ENCODE measurements at places on chromosomes 5 and 9. TPM values are rescaled to one million over a fixed set of nuclear protein-coding genes. Genes with fewer than 3 reads are reported as not detected.

DNA sequence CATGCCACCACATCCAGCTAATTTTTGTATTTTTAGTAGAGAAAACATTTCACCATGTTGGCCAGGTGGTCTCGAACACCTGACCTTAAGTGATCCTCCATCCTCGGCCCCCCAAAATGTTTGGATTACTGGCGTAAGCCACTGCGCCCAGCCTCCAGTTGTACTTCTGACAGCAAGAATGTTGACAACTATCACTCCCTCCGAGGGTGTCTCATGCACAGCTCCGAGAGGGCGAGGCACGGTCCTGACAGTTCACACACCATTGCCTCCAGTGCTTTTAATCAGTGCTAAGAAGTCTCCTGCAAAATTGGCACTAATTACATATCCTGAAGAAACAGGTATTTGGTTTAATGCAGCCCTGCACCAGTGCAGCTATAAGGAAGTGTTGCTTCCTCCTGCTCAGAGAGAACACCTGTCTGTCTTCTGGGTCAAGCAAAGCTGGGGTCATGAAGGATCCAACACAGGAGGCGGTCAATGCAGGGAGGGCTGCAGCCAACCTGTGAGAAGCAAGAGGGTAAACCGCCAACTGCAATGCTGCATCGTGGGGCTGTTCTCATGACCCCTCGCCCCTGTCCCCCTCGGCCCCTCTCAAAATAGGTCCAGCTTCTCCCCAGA lies 184.0 kb downstream of the MED10 start:
- no peak overlapping the region for H3K4me3 ChIP-seq
- no peaks in the 10 kb centered on the region for H3K27me3 ChIP-seq
- no peak overlapping the region for H3K27ac ChIP-seq
- DNase-seq, result no peak
- H3K4me1 ChIP-seq, result peaks cover 18% of the 10 kb centered on the region

CREBRF gene
- 31.4 TPM for total RNA-seq

DNA sequence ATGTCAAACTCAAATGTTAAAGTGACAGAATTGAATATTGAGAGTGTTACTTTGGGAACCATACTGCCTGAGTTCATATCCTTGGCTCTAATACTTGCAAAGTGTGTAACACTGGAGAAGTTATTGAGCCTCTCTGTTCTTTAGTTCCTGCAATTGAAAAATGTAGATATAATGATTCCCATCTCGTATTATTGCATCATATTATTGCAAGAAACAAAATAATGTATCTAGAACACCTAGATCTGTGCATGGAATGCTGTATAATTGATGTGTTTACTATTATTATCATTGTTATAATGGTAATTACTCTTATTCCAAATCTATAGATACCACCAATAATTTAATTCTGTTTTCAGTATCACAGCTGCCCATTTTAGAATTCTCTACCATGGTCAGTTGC lies 310.3 kb downstream of the GABRG2 start:
- no peaks in the 10 kb centered on the region for H3K4me1 ChIP-seq
- no peak for DNase-seq
- H3K36me3 ChIP-seq, result no peaks in the 10 kb centered on the region

ROPN1L gene
- total RNA-seq, result not detected

DNA sequence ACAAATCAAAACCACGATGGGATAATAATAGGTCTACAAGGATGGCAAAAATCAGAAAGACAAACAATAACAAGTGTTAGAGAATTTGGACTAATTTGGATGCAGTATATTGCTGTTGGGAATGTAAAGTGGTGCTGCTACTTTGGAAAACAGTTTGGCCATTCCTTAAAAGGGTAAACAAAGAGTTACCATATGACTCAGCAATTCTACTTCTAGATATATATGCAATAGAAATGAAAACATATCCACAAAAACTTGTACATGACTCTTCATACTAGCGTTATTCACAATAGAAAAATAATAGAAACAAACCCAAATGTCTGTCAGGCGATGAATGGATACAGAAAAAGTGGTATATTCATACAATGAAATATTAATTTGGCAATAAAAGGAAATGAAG lies 58.3 kb downstream of the JAK2 start:
- no peaks in the 10 kb centered on the region for H3K27me3 ChIP-seq
- peaks cover 63% of the 10 kb centered on the region for H3K36me3 ChIP-seq
- no peak overlapping the region for H3K27ac ChIP-seq
- peaks cover 2% of the 10 kb centered on the region for H3K4me1 ChIP-seq
- H3K4me3 ChIP-seq, result no peak overlapping the region

GPBP1 gene
- total RNA-seq, result 130 TPM

- H3K27ac ChIP-seq, result no peak overlapping the region
- H3K4me1 ChIP-seq, result no peaks in the 10 kb centered on the region
- no peaks in the 10 kb centered on the region for H3K36me3 ChIP-seq
- H3K4me3 ChIP-seq, result no peak overlapping the region
Observed at GRCh38 chr5:174654442-174654841, 69.9 kb upstream of the MSX2 start.

FOXD4L6 gene
- not detected for total RNA-seq

- H3K27ac ChIP-seq, result no peak overlapping the region
- H3K4me1 ChIP-seq, result peaks cover 1% of the 10 kb centered on the region
- no peaks in the 10 kb centered on the region for H3K27me3 ChIP-seq
- no peak for DNase-seq
- no peak overlapping the region for H3K4me3 ChIP-seq
- H3K36me3 ChIP-seq, result no peaks in the 10 kb centered on the region
Observed at GRCh38 chr5:150505816-150506215, 2.1 kb upstream of the NDST1 start.

TLX3 gene
- total RNA-seq, result not detected

- no peak overlapping the region for H3K4me3 ChIP-seq
- no peak for DNase-seq
- H3K4me1 ChIP-seq, result no peaks in the 10 kb centered on the region
- no peaks in the 10 kb centered on the region for H3K36me3 ChIP-seq
- H3K27ac ChIP-seq, result no peak overlapping the region
Observed at GRCh38 chr5:120152472-120152871, 311.6 kb upstream of the PRR16 start.

DNA sequence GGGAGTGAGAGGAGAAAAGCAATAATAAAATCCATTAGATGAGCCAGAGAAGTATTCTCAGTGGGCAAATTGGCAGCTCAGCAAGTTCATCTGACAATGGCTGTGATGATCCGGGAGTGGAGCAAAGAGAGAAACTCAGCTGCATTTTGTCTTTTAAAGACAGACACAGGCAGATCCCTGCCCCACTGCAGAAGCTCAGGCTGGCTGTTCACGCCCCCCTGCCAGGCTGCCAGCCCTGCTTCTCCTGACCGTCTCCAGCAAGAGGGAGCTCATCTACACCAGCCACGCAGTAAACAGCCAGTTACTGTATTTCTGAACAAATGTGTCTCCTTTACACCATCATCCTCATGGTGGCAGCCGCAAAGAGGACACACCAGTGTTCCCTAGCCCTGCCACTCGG lies 114.3 kb upstream of the SARDH start:
- peaks cover 64% of the 10 kb centered on the region for H3K36me3 ChIP-seq
- H3K27ac ChIP-seq, result no peak overlapping the region
- H3K27me3 ChIP-seq, result no peaks in the 10 kb centered on the region
- peaks cover 41% of the 10 kb centered on the region for H3K4me1 ChIP-seq

DNA sequence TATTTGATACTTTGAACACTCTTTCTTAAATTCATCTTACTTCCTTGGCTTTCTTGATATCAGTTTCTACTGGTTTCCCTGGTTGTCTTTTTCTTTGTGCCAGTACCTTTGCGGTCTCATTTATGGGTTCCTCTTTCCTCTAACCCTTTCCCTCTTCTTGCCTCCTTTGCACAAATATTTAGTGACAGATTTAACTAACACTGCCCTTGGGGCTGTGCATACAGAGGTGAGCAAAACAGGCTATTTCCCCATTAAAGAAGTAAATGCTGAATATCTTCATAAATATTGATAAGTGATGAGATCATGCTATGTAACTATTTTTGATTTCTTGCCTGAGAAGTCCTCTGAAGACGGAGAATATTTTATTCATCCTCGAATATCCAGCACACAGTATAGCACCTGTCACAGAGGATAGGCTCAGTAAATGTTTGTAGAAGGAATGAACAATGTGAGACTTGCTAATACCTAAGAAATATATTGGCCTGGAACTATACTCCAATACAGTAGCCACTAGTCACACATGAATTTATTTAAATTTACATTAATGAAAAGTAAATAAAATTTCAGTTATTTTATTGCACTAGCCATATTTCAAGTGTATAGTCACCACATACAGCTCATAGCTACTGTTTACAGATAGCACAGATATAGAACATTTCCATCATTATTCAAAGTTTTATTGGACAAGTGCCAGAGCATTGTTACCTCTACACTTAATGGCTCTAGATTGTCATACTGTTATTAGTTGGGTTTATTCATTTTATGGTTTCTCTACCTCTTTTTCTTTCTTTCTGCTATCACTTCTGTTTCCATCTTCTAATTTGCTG lies 90.4 kb downstream of the RIC1 start:
- H3K27me3 ChIP-seq, result no peaks in the 10 kb centered on the region
- DNase-seq, result no peak
- H3K36me3 ChIP-seq, result peaks cover 78% of the 10 kb centered on the region
- H3K4me1 ChIP-seq, result peaks cover 20% of the 10 kb centered on the region

Measured in activated B cell treated with CpG ODN at 0.5 μM for 24 hours (primary cell).